Effector memory CD8-positive, alpha-beta T cell (primary cell): ENCODE measurements at places on chromosomes 3 and 15.

GRCh38 chr3:151395806-151396205 lies 11.3 kb upstream of the P2RY12 start:
- no peak for DNase-seq

DNA sequence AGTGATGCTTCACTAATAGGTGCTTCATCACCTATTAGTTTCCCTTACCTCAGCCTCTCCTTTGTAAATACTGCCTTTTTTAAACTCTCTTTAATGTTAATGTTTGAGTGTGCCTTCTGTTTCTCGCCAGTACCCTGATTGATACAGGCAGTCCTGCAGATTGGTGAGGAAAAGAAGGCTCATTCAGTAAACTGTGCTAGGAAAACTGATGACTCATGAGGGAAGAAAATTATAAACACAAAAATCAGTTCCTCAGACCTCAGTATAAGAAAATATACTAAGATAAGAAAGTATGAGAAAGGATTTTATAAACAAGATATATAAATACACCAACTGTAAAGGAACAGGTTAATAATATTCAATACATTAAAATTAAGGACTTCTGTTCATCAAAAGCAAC lies 54.8 kb upstream of the OXTR start:
- DNase-seq, result no peak

DNA sequence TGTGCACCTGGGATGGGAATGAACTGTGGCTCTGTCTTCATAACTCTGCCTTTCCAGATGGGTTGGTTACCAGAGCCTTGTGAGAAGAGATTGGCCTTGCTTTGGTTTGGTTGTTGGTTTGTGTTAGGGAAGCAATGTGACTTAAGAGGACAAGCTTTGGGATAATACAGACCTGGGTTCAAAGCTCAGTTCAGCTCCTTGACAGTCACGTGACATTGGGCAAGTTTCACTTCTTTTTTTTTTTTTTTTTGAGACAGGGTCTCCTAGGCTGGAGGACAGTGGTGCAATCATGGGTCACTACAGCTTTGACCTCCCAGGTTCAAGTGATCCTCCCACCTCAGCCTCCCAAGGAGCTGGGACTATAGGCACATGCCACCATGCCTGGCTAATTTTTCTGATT lies 42.7 kb downstream of the CORO2B start:
- no peak for DNase-seq

DNA sequence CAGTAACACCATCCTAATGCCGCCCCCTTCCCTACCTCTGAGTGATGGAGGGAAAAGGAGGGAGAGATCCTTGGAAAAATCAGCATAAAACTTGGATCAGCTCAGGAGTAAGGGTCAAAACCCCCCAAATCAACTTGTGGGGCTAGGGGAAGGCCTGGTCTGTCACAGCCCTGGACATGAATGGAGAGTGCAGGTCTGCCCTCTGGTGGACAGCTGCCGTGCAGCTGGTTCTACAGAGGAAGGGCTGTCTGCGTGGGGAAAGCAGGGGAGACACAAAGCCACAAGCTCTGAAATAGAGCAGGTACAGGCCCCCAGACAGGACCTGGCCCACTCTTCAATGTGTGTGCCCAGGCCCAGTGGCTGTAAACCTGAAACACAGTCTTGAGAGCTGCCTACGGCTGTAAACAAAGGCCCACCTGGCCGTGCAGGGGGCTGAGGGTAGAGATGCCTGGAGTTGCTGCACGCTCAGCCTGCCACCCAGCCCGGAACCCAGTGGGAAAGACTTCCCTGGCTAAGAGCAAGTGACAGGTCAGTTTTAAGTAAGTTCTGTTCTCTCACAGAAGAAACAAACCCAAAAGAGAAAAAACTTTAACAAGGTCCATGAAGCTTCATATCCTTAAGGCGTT lies 16.4 kb downstream of the CLK3 start:
- peak; percentile 47 for DNase-seq

GRCh38 chr3:137692803-137693431 lies 71.2 kb upstream of the SOX14 start:
- no peak for DNase-seq

DNA sequence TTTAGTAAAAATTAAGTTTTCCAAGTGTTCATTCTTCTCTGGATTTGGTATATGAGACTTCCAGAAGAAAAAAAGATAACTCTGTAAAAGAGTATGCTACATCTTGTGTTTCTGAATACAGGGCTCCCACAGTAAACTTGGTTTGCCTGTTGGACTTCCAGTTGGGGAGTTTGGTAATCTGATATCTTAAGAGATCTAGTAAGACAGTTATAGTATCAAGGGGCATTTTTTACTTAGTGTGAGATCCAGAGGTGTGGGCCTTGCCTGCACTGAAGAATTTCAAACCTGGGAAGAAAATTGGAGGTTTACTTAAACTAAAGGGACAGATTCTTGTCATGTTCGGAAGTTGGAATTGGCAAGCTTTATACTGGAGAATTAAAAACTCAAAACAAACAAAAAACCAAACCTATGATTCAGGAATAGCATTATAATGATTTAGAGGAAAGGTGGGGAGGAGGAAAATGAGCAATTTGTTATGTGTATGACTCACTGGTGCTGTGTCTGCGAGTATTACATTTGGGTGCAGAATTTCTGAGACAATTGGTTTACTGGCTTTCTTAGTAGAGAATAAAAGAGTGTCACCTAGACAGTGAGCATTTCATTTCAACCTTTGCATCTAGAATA lies 58.9 kb upstream of the ULK4 start:
- no peak for DNase-seq

GRCh38 chr3:146598535-146598934 lies 6.6 kb downstream of the PLSCR5 start:
- DNase-seq, result no peak

- no peak for DNase-seq
Observed at GRCh38 chr3:177733233-177733632, 536.0 kb upstream of the TBL1XR1 start.

DNA sequence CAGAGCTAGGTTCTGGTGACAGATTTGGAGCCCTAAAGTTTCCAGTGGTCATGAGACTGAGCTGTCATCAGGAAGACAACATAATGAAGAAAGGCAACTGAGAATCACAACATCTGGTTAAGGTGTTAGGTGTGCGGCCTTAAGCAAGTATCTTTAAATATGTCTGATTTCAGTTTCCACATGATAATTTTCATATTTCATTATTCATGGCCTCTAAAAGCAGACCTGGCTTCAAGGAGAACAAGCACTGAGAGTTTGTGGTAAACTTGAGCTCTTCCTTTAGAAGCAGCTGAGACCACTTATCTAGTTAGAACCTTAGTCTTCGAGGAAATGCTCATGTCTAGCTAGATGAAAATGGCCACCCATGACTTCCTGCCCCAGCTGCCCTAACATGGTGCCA lies 25.7 kb upstream of the MYLK start:
- no peak for DNase-seq

DNA sequence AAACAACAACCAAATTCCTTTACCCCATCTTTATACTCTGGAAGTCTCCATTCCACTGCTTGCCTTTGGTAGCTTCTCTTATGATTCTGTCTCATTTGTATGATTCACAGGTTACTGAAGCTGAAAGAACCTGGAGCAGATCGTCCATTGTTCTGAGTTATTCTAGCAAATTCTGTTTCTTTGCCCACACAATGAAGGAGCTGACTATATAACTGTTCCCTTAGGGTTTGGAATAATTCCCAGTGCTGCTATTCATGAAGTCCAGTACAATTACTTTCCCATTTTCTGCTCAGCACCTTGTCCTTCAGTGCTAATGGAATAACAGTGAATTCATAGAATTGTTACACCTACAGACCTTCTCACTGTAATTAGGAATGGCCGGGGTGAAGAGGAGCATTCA lies 167.8 kb downstream of the CHST2 start:
- no peak for DNase-seq

DNA sequence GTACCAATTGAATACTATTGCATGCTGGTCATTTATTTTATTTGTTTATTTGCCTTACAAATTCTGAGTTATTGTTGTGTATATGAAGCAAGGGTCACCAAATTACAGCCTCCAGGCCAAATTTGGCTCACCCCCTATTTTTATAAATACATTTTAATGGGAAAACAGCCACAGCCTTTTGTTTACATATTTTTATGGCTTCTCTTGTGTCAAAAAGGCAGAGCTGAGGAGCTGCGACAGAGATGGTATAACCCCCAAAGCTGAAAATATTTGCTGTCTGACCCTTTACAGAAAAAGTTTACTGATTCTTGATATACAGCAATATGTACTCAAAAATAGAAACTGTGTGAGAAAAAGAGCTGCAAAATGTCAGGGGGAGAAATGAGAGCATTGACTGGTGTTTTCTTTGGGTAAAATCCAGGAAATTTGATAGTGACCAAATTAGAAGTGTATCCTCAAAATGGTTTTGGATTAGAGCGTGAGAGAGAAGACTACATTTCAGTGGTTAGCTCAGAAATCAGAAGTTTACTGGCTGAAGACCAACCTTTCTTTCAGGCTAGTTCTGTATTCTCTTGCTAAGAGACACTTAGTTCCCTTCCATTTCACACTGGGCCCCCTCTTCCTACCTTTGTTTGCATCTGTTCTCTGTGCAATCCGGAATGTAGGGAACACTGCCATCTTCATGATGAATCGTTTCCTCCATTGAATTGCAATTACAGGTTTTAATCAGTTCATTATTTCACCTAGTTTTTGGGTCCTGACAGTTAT lies 757.8 kb downstream of the AGBL1 start:
- no peak for DNase-seq
